RPMI7951 (cell line): ENCODE measurements at places on chromosomes 12 and 14.
A peak's percentile ranks its signal among the peaks of the same experiment; 100 is the strongest.

DNA sequence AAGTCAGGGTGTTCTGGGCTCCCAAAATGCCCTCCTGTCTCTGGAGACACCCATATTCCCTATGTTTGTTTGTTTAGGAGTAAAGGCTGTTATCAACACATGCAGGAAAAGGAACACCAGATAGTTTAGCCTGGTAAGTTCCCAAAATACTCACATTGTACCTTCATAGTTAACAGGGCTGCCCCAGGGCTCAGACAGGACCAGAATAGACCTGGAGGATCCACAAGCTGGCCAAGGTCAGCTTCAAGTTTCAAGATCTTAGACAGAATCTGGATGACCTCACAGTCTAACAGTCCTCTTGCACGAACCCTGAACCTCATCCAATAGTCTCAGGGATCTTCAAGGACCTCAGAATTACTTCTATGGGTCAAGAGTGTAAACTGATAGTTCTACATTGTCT, 18.1 kb upstream of the HSP90B1 start:
- no peak for DNase-seq

DNA sequence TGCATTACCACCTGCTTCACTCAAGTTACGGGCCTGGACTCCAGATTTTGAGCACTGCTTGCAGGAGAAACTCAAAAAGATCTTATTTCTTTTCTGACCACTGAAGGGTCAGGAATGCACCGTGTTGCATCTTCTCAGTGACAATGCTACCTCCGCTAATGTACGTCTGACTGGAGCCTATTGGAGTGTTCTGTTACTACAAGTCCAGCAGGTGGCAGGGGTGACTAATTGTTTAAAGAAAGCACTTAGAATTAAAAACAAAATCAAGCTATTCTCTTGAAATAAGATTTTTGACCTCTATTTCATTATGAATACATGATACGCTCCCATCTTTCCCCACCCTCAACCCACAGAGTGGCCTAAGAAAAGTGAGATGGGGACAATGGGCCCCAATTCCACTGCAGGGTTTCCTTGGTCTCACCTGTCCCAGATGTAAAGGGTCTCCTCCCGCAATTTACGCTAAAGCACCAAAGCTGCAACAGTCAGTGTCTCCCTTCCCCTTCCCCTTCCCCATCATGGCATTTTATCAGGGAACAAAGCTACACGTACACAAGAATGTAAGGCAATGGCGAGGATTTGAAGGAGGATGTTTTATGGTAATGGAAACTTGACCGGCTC, 2.2 kb downstream of the TBPL2 start:
- peak; percentile 49 for DNase-seq

DNA sequence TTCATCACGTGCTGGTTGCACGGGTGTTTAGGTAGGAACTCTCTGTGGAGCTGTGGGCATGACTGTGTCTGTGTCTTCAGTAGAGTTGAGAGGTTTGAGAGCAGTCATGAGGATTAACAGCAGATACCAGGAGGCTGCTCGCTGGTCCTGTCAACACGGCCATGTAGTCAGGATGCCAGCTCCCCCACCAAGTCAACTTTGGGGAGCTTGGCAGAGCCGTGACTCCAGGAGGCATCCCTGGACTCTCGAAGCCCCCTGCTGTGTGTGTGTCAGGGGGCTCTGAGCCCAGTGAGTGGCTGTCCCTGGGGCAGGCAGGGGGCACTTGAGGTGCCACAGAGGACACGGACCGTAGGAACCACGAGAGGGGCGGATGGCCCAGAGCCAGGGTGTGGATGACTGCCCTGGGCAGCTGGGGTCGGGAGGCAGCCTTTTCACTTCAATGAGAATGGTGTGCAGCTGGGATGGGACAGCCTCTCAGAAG, 7.2 kb upstream of the GPR132 start:
- DNase-seq: no peak

GRCh38 chr12:9763025-9763424, 2.3 kb upstream of the CD69 start:
- no peak for DNase-seq

GRCh38 chr12:123106640-123107359, 44.1 kb downstream of the PITPNM2 start:
- no peak for DNase-seq

- peak; percentile 64 for DNase-seq
Observed at GRCh38 chr14:68084256-68084655, 264.7 kb downstream of the RAD51B start.

DNA sequence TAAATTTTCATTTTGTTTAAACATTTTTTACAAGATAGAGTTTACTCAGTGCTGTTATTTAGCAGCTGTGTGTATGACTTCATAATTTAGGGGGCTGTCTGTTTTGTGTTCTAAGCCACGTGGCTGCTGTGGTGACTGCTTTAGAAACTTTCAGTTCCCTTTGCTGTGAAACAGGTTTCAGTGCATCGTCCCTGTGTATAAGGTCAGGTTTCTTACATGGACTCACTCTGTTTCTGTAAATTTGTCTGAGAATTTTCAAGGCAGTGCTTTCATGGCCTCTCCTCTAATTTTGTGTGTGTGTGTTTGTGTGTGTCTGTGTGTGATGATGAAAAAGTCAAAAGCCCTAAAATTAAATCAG, 32.4 kb downstream of the BICD1 start:
- DNase-seq: peak; percentile 54

DNA sequence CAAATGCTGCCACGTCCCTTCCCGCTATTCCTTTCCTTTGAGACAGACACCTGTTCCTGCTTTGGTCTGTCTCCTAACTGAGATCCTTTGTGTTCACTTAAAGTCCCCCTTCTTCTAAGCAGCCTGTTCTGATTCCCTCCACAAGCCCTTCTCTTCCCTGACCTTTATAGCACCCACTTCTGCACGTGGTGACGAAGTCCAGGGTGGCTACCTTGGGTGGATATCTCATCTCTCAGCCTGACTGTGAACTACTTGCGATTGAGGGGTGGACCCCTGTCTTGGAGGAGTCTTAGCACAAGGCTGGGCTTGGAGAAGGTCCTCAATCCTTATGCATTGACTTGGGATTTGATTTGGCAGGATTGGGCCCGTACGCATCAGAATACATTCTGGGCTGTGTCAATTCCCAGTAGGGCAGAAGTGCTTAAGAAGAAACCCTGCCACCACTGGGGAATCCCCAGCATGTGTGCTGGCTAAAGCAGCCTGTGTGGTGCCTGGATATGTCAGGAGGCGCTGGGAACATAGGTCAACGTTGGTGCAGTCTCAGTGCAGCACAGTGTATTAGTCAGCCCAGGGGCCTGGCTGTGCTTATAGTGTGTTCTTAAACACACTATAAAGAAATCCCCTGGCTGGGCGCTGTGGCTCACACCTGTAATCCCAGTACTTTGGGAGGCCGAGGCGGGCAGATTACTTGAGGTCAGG, 23.6 kb downstream of the KRT80 start:
- DNase-seq: peak; percentile 70

DNA sequence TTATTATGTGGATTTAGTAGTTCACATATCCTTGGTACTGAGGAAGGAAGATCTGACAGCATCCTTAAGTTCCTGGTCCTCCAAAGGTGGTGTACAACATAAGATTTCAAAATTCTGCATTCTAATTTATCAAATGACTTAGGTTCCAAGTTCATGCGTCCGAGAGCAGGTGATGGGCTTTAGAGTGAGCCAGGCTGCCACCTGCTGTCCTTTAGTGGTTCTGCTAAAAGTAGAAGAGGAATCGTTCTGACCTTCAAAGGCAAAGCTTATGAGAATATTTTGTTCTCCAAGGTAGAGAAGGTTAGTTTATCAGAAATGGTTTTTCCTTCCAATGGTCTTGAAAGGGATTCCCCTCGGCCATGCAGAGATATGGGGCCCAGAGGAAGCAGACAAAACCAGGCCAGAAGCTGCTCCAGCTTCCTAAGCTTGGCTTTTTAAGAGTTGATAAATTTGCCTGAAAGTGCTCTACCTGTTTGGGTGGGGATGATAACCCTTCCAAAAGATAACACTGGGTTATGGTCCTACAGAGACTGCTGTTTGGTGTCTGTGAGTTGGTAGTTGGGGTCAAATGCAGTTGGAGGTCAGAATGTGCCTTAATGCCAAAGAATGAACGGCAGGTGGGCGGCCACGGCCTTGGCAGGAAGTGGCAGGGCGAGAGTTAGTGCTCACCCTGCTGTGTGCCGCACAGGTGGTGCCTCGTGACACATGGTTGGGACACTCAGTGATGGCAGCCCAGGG, 29.1 kb upstream of the LRTM2 start:
- DNase-seq: peak; percentile 54

- peak; percentile 97 for DNase-seq
Observed at GRCh38 chr14:51448831-51449670, 202.7 kb upstream of the FRMD6 start.

GRCh38 chr14:96143906-96144305, 60.7 kb upstream of the BDKRB2 start:
- peak; percentile 54 for DNase-seq

DNA sequence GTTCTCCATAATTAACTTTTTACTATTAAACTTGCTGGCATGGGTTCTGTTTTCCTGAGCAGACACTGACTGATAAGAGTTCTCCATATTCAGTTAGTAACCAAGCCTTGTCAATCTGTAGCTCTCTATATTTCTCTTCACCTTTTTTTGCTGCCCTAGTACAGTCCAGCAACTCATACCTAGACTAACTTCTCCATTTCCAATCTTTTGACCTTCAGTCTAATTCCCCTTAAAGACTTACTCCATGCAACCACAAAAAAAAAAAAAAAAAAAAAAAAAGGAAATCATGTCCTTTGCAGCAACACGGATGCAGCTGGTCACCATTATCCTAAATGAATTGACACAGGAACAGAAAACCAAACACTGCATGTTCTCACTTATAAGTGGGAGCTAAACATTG, 125.7 kb upstream of the KRAS start:
- no peak for DNase-seq

- DNase-seq: no peak
Observed at GRCh38 chr14:52827426-52827825, 36.0 kb upstream of the GNPNAT1 start.

DNA sequence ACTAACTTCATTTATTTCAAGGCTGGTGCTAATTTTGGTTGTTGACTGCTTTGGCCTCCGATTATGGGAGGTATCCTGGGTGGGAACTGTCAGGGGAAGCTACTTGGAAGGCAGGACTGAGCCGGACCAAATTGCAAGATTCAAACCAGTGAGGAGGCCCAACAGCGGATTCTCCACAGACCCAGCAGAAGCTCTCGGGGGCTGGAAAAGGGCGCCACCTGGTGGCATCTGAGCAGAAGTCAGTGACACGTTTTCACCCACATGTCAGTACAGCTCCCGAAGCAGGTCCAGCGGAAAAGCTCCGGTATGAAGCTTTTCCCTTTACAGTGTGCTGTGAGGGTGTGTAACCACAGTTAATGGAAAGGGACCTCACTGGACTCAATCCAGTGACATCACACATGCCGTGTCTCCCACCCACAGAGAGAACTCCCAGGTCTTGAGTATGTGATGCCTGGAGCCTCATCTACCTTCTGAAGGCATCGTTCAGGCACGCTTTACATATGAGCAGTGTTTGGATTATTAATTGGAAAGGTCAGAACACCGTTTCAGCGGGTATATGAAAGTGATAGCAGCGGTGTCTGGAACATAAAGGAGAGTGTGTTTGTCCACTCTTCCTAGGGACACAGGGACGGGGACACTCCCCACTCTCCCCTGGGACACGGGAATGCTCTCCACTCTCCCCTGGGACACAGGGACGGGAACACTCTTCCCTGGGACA, 3.6 kb upstream of the P2RX2 start:
- DNase-seq: peak; percentile 71

DNA sequence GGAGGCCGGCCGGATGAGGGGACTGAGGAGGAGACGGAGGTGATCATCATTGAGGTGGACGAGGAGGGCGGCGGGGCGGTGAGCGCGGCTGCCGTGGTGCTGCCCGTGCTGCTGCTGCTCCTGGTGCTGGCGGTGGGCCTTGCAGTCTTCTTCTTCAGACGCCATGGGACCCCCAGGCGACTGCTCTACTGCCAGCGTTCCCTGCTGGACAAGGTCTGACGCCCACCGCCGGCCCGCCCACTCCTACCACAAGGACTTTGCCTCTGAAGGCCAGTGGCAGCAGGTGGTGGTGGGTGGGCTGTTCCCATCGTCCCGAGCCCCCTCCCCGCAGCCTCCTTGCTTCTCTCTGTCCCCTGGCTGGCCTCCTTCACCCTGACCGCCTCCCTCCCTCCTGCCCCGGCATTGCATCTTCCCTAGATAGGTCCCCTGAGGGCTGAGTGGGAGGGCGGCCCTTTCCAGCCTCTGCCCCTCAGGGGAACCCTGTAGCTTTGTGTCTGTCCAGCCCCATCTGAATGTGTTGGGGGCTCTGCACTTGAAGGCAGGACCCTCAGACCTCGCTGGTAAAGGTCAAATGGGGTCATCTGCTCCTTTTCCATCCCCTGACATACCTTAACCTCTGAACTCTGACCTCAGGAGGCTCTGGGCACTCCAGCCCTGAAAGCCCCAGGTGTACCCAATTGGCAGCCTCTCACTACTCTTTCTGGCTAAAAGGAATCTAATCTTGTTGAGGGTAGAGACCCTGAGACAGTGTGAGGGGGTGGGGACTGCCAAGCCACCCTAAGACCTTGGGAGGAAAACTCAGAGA, 9.6 kb downstream of the MMP14 start:
- no peak for DNase-seq

DNA sequence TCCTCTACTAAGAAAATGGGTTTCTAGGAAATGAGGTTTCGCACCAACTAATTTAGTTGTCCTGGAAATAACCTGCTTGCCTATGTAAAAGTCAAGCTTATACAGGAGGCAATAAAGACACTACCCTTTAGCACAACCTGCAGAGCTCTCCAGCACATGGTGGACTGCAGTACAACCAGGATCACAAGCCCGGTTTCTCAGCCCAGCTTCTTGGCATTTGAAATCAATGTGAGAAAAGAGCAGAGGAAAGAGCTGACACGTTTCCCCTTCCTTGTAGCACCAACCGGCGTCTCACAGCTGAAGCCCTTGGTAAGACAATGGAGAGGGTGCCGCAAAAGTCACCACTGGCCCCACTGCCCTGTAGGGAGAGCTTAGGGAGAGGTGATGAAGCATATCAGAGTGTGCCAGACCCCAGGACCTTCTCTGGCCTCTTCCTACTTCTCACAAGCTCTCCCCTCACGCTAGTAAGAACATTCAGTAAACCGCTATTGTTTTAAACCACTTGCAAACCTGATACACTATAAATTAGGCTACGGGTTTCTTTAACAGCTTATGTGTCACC, 8.6 kb downstream of the SPTLC2 start:
- no peak for DNase-seq

DNA sequence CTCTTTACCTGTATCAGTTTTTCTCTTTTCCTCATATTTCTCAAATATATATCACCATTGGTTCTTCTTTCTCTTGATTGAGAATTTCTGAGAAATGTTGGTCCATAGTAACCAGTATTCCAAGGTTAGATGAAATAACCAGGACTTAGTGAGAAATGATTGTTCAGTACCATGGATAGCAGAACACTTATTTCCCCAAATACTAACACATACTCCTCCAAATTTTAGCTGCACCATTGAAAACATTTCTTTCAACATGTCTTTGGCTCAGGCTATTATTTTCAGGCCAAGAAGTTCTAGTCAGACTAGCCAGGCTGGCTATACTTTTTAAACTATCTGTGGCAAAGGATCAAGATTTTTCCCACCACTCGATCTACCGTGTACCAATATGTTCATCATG, 113.3 kb downstream of the PTPRO start:
- no peak for DNase-seq

- DNase-seq: no peak
Observed at GRCh38 chr12:52324153-52324444, 2.9 kb upstream of the KRT83 start.
